ENCODE measurements at places on chromosomes 1 and 21.

DNA sequence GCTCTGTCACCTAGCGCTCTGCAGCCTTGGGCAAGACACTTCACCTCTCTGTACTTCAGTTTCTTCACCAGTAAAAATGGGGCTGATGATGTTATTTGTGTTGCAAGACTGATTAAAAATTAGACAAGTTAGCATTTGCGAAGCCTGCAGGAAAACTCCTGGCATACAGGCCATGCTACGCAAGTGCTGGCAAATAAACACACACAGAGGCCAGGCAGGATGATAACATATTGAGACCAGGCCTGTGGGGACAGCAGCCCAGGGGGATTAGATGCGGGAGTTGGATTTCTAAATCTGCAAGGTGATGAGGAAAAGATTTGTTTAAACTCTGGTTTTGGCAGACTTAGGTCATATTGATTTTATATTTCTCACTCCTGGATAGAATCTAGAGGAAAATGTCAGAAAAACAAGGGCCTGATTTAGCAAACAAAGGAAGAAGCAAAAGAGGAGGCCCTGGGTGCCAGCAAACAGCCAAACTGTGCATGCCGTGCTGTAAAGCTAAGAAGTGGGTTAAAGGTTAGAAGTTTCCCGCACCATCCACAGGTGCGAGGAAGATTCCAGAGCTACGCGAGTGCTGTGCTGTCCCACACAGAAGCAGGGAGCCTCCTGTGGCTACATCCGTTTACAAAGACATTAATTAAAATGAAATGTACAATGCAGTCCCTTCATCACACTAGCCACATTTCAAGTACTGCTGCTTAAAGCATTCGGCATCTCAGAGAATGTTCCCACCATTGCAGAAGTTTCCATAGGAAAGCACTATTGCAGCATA, 532.2 kb downstream of the NPHP4 start:
- no peak for DNase-seq

DNA sequence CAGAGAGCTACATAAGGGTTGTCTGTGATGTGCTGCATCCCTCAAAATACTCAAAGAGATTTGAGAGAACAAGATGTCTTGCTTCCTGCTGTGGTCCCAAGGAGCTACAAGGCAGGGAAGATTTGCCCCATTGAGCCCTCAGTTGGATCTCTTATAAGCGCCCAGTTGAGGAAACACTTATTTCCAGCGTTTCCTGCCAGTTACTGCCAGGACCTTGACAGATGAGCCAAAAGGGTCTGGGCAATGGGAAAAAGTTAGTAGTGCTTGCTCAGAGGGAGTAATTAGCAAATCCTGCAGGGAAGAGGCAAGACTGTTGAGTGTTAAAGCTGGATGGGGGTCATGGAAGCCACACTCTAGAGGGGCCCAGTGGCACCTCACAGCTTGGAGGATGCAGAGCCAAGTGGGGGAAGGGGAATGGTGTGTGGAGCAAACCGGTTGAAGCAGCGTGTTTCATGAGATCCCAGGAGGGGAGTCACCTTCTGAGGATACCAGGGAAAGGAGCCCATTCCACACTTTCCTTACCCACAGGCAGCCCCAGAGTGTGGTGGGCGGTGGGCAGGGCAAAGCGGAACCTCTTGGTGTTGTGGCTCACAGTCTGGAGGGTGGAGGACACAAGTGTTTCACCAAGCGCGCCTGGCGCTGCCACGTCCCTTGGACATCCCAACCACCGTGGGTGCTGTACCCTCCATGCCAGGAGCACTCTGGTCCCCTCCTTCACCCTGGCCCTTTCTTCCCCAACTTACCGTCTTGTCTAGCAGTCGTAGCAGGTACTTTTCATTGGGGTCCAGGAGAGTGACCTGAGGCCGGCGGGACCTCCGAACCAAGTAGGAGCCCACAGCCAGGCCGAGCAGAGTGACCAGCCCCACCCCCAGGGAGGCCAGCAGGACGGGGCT, 805 bp downstream of the CYB5R1 start:
- no peak for DNase-seq

- peak; percentile 71 for DNase-seq
Measured at GRCh38 chr1:27658951-27659496, 13.0 kb downstream of the IFI6 start.

DNA sequence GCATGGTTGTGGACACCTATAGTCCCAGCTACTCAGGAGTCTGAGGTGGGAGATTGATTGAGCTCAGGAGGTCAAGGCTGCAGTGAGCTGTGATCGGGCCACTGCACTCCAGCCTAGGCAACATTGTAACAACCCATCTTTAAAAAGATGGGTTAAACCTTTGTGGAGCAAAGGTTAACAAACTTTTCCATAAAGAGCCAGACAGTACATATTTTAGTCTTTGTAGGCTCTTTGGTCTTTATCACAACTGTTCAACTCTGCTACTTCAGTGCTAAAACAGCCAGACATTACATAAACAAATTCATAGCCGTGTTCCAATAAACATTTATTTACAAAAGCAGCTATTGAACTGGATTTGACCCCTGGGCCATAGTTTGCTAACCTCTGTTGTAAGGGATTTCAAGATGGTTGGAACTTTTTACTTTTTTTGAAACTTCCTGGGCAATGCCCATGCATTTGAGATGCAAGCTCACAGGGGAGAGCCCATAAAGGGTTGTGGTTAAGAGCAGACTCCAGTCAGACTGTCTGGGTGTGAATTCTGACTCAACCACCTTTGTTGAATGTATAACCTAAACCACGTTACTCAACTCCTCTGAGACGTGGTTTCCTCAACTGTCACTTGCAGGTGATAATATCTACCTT, 10.8 kb downstream of the INAVA start:
- no peak for DNase-seq

DNA sequence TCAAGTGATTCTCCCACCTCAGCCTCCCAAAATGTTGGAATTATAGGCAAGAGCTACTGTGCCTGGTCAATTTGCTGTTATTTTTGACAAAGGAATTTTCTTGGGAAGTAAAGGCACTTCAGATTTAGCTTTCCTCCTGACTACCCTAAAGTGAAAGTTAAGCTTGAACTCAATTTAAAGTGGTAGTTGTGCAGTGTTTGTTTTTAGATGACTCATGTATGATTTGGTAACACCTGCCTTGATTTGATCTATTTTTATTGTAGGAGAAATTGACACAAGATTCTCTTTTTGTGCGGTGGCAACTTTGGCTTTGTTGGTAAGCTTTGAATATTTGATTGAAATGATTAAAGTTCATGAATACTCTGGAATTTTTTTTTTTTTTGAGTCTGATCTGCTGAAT, 5.0 kb downstream of the RABGGTB start:
- DNase-seq: no peak

DNA sequence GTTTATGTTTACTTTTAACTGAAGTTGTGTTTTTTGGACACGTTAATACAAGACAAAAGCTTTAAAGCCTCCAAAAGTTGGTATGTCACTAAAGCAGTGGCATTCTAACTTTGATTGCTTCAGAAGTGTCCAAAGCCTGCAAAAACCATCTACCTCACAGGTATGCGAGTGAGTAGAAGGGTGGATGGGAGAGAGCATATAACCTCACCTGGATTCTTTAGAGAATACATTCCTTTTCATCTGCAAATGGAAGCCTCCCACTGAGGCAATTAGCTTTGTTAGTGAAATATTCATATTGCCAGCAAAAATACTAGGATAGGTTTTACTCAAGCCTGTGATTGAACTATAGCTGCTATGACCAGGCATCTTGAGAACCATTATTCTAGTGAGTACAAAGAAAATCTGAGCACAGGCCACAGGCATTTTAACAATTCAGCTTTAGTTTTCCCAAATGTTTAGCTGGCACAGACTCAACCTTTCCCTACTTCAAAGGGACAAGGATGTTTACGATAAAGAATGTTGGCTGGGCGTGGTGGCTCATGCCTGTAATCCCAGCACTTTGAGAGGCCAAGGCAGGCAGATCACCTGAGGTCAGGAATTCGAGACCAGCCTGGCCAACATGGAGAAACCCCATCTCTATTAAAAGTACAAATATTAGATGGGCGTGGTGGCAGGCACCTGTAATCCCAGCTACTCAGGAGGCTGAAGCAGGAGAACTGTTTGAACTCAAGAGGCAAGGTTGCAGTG, 39.7 kb downstream of the MAP3K21 start:
- peak; percentile 39 for DNase-seq

DNA sequence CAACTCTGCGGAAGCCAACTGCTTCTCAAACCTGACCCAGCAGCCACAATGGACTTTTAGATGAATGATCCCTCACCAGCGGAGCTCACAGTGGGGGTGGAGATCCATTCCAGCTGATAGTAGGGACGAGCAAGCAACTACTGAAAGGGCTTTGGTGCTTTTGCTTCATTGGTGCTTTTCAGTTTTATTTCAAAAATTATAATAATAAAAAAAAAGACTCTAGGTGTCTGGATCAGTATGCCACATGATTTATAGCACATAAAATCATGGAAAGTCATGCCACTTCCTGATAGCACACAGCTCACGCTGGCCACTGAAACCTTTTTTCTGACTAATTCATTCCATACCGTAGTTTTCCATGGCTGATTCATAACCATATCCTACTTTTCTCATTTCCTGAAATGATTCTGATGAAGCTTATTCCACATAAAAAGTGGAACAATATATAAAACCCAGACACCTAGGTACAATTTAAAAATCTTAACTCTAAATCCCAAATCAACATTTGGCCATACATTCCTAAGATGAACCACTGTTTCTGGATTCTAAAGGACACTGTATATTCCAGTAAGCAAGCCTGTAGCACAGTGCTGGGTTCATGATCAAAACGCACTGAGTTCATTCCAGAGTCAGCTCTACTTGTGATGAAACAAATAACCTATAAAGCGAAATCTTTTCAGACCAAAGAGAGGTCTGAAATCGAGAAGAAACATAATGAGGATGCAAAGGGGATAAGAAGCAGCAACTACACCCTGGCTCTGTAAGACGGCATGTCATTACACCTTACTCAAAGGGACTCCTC, 41.3 kb upstream of the KCNE1 start:
- peak; percentile 94 for DNase-seq

- DNase-seq: no peak
Measured at GRCh38 chr1:90459570-90459969, 257.5 kb downstream of the BARHL2 start.

DNA sequence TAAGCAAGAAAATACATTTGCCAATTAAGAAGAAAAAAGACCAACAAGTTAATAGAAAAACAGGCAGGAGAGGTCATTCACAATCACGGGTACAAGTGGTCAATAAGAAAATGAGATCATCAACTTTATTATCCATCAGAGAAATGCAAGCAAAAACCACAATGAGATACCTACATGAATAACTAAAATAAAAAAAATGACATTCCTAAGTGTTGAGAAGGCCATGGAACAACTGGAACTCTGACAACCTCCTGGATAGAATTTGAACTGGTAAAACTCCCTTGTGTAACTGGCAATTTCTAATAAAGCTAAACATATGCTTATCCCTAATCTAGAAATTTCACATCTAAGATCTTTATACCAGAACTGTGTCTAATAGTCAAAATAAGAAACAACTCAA, 135.4 kb upstream of the BACE2 start:
- DNase-seq: peak; percentile 61

DNA sequence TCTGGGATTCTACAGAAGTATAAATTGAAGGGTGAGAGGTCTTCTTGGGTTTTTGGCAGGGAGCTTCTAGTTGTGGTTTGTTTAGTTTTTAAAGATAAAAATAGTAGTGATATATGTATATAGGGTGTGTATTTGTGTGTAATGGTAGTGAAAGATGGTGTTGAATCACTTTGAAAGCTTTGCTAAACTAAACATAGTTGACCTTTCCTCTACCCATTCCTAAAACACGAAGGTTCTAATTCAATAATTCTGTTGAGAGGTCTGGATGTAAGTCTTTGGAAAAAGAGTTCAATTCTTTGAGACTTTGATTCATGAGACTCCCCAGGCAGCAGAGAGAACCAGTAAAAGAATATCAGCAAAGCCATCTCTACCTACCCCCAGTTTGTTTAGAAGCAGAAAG, 247.9 kb upstream of the DUSP10 start:
- DNase-seq: peak; percentile 43

- no peak for DNase-seq
Measured at GRCh38 chr1:201906336-201906735, 17.6 kb downstream of the SHISA4 start.

GRCh38 chr1:73066866-73067265, 784.5 kb upstream of the NEGR1 start:
- DNase-seq: no peak

GRCh38 chr21:22791986-22792560, 1793.9 kb downstream of the NCAM2 start:
- peak; percentile 28 for DNase-seq

DNA sequence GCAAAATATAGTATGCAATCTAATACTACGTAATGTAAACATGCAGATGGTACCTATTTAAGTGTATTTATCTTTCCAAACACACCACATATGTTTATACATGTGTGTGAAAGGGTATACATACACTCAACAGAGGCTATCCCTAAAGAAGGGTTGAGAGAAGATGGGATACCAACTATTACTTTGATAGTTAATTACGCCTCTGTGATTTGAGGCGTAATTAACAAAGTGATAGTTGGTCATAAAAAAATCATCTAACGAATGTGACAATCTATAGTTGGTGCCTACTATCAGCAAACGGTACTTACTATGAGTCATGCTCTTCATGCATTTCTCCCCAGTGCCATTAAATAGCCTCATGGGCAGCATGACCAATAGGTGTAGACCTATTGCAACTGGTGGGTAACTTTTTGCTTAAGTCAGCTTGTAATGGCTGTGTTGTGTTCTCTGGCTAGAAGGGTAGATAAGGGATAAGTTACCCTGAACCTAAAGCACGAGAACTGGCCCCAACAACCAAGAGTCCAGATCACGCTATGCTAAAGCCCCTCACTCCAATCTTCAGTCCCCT, 15.3 kb downstream of the RCAN1 start:
- no peak for DNase-seq

DNA sequence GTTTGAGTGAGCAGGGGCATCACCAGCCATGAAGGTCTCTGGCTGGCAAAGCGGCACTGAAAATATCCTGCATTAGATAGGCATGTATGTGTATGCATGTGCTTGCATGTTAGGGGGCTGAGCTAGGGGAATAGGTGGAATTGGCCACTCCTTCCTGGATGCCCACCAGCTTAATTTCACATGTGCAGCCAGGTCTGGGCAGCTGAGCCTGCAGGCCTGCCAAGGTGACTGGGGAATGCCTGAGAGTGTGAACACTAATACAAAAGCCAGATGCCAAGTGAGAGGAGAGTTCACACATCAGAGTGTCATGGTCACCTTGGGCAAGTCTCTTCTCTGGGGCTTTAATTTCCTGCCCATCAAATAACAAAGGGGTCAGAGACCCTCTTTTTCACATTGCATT, 155.9 kb downstream of the HIVEP3 start:
- DNase-seq: no peak

- no peak for DNase-seq
Measured at GRCh38 chr1:82919837-82920236, 1079.1 kb downstream of the TTLL7 start.
